ENCODE measurements at places on chromosomes 1 and 21. TPM values are rescaled to one million over a fixed set of nuclear protein-coding genes. Genes with fewer than 3 reads are reported as not detected.
A peak's percentile ranks its signal among the peaks of the same experiment; 100 is the strongest.

CCDC17 gene
- total RNA-seq: 0.06 TPM

TMOD4 gene
- not detected for total RNA-seq

HPCAL4 gene
- 1.9 TPM for total RNA-seq

CCDC190 gene
- not detected for total RNA-seq

C1orf56 gene
- total RNA-seq: 0.07 TPM

CD244 gene
- total RNA-seq: not detected

LCE1E gene
- total RNA-seq: not detected

LAMB3 gene
- total RNA-seq: not detected

LIPI gene
- not detected for total RNA-seq

TDRD10 gene
- 0.17 TPM for total RNA-seq

MPZL1 gene
- total RNA-seq: 155 TPM

ESRRG gene
- total RNA-seq: not detected

DNA sequence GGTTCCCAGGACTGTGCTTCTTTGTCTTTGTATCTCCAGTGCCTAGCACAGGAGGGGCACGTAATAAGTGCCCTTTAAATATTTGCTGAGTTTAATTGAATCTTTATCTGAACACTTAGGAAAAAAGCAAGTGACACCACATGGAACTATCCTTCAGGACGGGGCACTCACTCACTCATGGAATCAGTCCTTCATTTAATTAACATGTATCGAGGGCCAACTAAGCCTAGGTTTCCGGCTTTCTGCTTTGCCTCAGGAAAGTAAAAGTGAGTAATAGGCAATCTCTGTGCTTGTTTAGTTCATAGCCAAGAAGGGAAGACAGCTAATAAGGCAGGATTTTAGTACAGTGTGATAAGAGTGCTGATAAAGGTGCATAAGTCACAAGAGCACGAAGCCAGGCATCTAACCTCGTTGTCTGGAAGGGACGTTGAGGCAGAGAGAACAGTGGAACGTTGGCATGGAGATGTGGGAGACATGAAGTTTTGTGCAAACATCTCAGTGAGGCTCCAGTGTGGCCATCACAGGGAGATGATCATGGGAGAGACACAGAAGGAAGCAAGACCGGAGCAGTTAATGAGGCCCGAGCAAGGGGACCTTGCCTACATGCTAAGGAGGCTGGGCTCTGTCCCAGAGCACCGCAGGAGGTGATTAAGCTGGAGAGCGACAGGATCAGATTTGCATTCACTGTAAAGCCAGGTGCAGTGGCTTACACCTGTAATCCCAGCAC, 54.1 kb upstream of the TRIM67 start:
- DNase-seq: peak; percentile 21

- DNase-seq: no peak
These were observed at the start of gene AGMAT for GRCh38 chr1:15584489-15585363. TSS of gene AGMAT (minus strand) at chr1:15585051. CDS start at chr1:15584967, 84 bp downstream.

GRCh38 chr21:42242611-42243010, 23.7 kb downstream of the ABCG1 start:
- DNase-seq: no peak

DNA sequence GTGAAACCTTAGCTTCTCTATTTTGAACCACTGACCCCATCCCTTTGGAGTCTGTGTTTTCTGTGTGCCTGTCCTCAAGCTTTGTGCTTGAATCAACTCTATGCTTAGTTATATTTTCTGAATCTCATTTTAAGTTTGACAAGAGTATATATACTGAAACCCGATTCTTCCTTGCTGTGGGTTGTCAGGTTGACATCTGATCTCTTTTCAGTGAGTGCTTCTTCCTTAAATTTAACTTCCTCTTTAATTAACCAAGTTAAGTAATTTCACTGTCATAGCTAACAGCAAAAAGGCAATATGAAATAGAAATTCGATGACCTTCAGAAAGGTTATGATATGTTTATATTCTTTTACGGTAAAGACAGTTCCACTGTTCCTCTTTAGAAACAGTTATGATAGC, 69.4 kb downstream of the C1orf21 start:
- DNase-seq: no peak

DNA sequence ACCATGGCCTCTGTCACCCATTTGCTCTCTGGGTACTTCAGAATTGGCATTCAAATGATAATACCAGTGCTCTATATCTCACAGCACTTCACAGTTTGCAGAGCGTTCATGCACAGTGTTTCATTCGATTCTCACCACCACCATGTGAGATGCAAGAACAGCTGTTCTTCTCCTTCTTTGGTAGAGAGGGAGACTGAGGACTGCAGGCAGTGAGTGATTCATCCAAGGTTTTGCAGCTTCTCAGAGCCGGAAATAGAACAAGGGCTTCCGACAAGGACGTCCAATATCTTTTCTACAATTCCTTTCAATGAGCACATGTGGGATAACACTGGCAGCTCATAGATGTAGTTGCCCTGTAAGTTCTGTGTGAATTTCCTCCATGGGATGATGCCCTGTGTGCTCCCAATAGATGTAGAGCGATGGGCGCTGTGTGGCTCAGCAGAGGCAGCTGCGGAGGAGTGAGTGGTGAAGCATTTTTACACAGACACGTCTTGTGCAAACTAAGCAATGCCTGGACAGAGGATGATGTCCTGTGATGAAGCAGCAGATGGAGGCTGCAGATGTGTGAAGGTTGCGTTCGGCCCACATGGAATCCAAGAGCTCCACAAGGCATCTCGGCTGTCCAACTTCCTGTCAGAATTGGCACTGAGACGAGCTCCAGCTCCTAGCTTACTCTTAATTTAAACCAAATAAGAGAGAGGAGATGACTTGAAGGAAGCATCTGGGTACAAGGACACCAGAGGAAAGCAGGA, 24.9 kb downstream of the MT1HL1 start:
- DNase-seq: no peak

DNA sequence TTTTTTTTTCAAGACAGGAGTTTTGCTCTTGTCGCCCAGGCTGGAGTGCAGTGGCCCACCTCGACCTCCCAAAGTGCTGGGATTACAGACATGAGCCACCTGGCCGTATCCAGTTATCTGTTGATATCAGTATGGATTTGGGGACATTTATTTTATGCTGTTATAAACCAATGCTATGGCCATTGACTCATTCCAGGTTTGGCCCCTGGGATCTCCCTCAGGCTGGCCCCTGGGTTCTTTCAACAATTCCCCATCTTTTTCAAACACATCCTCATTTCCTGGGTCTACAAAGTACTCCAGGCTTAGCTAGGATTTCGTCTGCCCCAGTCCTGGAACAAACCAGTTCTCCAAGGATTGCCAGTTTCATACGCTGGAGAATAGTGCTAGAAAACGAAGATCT, 44.1 kb downstream of the WDR4 start:
- no peak for DNase-seq

- no peak for DNase-seq
These were observed 97.3 kb downstream of the GLIS1 start for GRCh38 chr1:53641481-53642214.

- no peak for DNase-seq
These were observed 14.7 kb downstream of the PROX1 start for GRCh38 chr1:214002472-214002871.

GRCh38 chr1:8147956-8148355, 121.8 kb upstream of the ERRFI1 start:
- DNase-seq: no peak

DNA sequence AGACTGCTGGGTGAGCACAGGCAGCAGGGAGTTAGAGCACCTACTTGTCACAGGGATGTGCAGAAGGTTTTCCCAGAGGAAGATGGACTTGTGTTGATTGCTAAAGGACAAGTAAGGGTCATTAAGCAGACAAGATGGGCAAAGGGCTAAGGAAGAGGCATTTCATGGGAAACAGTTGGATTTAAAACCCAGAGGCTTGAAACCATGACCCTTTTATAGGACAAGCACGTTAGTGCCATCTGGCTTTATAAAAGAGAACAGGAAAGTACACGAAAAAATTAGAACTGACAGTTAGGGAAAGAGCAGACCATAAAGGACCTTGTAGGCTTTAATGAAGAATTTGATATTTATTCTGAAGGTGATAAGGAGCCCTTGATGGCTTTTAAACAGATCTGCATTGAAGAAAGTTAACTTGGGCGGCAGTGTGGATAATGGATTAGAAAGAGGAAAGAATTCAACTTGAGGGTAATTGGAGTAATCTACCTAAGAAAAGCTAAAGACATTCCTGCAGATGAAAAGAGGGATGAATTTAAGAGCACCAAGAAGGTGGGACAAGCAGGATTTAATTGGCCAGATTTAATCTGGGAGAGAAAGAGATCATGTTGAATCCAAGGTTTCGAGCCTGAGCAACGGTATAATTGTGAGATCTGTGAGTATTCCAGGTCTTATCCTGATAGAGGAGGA, 68.6 kb downstream of the ZC3H11B start:
- no peak for DNase-seq

DNA sequence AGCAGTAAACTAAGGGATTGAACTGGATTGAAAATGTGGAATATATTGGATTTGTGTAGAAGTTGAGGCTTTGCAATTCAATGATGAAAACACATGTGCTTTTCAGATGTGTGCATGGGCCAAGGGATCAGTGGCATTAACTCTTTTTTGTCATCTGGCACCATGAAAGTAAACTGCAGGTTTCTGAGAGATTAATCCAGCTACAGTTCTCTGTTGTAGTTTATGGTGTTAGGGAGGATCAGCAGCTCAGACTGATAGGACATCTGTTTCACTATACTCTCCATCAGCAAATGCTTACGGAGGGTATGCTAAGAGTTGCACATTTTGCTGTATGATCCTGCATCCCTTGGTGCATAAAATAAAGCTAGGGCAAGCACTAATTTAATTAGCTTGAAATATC, 82.6 kb downstream of the C1orf21 start:
- DNase-seq: no peak

DNA sequence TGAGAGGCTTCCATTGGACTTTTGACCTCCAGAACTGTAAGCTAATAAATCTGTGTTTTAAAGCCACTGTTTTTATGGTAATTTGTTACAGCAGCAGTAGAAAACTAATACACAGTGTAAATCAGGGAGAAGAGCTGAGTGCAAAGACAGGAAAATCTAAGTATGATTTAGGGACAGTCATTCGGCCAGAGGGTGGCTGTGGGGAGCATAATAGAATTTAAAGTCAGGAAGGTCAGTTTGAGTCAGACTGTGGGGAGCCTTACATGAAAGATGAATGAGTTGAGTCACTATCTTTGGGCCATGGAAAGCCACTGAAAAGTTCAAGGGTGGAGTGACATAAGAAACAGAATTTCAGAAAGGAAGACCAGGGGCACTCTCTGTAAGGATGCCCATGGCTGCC, 52.4 kb upstream of the SSX2IP start:
- DNase-seq: no peak

GRCh38 chr1:228721407-228721806, 13.9 kb upstream of the RHOU start:
- no peak for DNase-seq

GRCh38 chr1:37017720-37018119, 16.6 kb downstream of the GRIK3 start:
- no peak for DNase-seq

DNA sequence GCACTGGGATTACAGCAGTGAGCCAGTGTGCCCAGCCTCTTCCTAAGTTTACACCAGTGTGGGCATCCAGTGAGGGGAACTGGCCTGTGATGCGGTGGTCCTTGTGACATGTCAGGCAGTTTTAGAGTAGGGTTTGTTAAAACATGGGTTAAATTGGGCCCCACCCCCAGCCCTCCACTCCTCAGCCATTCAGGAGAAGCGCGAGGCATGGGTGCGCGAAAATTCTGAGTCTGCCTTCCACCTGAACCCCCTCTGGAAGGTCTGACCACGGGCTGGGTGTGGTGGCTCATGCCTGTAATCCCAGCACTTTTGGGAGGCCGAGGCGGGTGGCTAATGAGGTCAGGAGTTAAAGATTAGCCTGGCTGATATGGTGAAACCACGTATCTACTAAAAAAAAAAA, 51.7 kb downstream of the SKI start:
- no peak for DNase-seq

DNA sequence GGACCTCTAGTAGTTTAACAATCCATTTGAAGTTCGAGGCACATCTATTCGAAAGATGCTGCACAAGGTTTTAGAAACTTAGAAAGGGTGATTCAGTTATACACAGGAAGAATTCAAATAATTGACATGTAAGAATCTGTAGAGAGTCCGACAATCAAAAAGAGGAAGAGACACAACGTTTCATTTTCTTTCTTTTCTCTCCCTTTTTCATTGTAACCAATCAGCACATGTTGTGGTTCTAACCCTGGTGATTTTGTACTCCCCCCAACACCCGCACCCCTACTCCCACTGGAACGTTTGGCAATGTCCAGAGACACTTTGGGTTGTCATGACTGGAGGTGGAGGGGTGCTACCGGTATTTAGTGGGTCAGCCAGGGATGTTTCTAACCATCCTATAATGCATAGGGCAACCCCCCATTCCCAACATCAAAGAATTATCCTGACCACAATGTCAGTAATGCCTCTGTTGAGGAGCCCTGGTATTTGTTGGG, 4.9 kb downstream of the TGFB2 start:
- no peak for DNase-seq

- no peak for DNase-seq
These were observed 180.0 kb downstream of the ETS2 start for GRCh38 chr21:38985568-38986378.

GRCh38 chr1:57839526-57839925, 415.7 kb upstream of the DAB1 start:
- DNase-seq: no peak

DNA sequence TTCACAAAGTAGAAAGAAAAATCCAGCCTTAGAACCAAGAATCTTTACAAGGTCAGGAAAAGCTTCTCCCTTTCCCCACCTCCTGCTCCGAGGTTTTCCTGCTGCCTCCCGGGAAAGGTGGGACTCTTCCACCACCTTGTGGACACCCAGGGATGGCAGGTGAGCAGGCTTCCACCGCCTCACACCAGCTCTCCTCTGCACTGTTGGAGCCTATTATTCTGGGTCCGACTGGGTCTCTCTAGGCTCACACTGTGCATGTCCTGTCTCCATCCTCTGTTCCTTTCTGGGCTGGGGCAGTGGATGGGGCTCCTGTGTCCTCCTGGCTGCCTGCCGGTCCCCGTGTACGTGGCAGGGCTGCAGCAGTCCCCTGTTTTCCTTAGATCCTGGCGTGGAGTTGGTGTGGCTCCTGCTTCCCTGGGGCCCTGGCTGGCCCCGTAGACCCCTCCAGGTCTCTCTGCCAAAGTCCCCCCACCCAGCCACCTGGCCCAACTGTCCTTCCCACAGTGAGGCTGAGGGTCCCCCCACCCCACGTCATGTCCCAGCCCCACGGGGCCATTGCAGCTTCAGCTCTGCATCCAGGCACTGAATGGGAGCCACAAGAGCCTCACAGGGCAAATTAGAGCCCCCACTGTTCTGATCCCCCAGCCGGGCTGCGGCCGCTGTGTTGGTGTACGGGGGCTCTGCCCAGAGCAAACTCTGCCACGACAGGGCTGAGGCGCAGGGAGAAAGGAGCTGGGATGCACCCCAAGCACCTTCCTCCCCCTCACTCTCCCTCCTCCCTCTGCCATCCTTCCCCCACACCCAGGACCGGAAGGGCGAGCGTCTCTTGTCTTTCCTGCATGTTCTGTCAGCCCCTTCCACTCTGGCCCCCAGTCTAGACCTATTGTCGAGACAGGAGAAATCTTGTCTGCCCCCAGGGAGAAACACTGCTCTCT, 3.3 kb upstream of the SLC45A1 start:
- peak; percentile 93 for DNase-seq

GRCh38 chr1:197199923-197200271, 53.4 kb upstream of the ASPM start:
- DNase-seq: no peak

GRCh38 chr1:16605213-16605525, 8.2 kb downstream of the NBPF1 start:
- DNase-seq: no peak

GRCh38 chr1:183180634-183181056, 5.4 kb upstream of the LAMC2 start:
- no peak for DNase-seq
